ENCODE measurements at places on chromosomes 16 and 17. TPM values are rescaled to one million over a fixed set of nuclear protein-coding genes. Genes with fewer than 3 reads are reported as not detected.
A peak's percentile ranks its signal among the peaks of the same experiment; 100 is the strongest.

GRCh38 chr17:43114151-43114552, 11.0 kb downstream of the BRCA1 start:
- peaks cover 19% of the 10 kb centered on the region for H3K36me3 ChIP-seq
- no peak overlapping the region for H3K27ac ChIP-seq
- no peak overlapping the region for H3K4me3 ChIP-seq
- H3K4me1 ChIP-seq = no peaks in the 10 kb centered on the region
- H3K27me3 ChIP-seq = no peaks in the 10 kb centered on the region

DNA sequence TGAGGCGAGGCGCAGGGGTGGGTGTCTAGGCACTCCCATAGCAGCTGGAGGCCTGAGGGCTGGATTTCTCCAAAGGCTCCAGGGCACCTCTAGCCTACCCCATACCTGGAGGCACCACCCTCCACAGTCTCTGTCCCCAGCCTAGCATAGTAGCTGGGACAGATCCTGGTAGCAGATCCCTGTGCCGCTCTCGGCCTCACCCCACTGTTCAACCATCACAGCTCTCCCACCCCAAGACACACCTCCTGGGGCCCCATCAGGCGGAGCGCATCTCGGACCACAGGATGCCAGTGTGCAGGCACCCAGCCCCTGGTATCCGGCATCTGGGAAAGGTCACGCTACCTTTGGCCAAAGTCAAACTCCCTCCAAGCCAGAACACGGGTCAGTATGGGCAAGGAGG, 7.1 kb downstream of the BTBD17 start:
- H3K36me3 ChIP-seq = no peaks in the 10 kb centered on the region
- no peak overlapping the region for H3K4me3 ChIP-seq
- peaks cover 4% of the 10 kb centered on the region for H3K4me1 ChIP-seq
- peaks cover 47% of the 10 kb centered on the region for H3K27me3 ChIP-seq

GRCh38 chr17:50909765-50910605, 43.8 kb upstream of the TOB1 start:
- peak overlapping the region; percentile 26 for H3K4me3 ChIP-seq
- peak overlapping the region; percentile 23 for H3K27ac ChIP-seq
- DNase-seq = peak; percentile 30
- peaks cover 3% of the 10 kb centered on the region for H3K36me3 ChIP-seq
- no peaks in the 10 kb centered on the region for H3K27me3 ChIP-seq

GRCh38 chr17:39012725-39013124, 45.5 kb upstream of the FBXO47 start:
- H3K4me1 ChIP-seq = peaks cover 14% of the 10 kb centered on the region
- H3K27me3 ChIP-seq = no peaks in the 10 kb centered on the region
- no peak overlapping the region for H3K4me3 ChIP-seq
- H3K36me3 ChIP-seq = no peaks in the 10 kb centered on the region
- H3K27ac ChIP-seq = no peak overlapping the region

- DNase-seq = no peak
- H3K4me1 ChIP-seq = no peaks in the 10 kb centered on the region
- no peak overlapping the region for H3K4me3 ChIP-seq
- H3K27me3 ChIP-seq = no peaks in the 10 kb centered on the region
Measured at GRCh38 chr17:55053855-55054254, 85.3 kb downstream of the STXBP4 start.

HBQ1 gene
- total RNA-seq = 0.88 TPM

DNA sequence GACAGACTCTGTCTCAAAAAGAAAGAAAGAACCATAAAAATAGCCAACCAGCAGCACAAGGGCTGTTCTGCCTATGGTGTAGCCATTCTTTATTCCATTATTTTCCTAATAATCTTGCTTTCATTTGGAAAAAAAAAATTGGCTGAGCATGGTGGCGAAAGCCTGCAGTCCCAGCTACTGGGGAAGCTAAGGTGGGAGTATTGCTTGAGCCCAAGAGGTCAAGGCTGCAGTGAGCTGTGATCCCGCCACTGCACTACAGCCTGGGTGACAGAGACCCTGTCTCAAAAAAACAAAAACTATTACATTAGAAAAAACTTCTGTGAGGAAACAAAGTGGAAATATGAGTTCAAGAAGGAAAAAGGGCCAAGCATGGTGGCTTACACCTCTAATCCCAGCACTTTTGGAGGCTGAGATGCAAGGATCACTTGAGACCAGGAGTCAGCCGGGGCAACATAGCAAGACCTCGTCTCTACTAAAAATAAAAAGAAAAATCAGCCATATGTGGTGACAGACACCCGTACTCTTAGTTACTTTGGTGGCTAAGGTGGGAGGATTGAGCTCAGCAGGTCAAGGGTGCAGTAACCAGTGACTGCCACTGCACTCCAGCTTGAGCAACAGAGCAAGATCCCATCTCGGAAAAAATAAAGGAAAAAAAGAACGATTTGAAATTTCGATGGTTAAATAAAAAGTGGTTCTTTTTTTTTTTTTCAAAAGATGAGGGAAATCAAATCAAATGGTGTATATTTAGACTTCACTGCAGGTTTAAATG, 2.5 kb downstream of the DCAKD start:
- no peaks in the 10 kb centered on the region for H3K27me3 ChIP-seq
- peaks cover 6% of the 10 kb centered on the region for H3K36me3 ChIP-seq
- DNase-seq = no peak
- peaks cover 37% of the 10 kb centered on the region for H3K4me1 ChIP-seq
- H3K27ac ChIP-seq = no peak overlapping the region

DNA sequence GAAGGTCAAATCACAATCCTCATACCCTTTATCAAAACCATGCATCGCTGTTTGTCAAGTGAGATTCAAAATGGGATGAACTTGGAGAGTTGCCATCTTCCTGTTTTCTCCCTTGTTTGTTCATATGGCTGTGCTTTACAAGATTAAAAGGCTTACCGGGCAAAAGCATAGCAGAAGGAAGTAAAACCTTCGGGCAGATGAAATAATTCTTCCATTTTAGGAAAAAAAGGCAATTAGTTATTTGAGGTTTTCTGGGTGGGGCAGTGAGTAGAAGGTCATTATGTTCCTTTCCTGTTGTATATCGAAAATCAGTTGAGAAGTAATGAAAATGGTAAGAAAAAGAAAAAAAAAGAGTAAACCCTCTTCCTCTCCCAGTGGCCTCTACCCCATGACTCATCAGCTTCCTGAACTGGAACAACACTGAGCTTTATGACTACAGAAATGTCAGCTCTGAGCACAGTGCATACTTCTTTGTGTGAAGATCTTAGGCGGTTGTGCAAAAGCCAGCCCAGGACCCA, 369.2 kb downstream of the CDH13 start:
- no peaks in the 10 kb centered on the region for H3K36me3 ChIP-seq
- no peak for DNase-seq
- no peaks in the 10 kb centered on the region for H3K4me1 ChIP-seq
- H3K4me3 ChIP-seq = no peak overlapping the region

DNA sequence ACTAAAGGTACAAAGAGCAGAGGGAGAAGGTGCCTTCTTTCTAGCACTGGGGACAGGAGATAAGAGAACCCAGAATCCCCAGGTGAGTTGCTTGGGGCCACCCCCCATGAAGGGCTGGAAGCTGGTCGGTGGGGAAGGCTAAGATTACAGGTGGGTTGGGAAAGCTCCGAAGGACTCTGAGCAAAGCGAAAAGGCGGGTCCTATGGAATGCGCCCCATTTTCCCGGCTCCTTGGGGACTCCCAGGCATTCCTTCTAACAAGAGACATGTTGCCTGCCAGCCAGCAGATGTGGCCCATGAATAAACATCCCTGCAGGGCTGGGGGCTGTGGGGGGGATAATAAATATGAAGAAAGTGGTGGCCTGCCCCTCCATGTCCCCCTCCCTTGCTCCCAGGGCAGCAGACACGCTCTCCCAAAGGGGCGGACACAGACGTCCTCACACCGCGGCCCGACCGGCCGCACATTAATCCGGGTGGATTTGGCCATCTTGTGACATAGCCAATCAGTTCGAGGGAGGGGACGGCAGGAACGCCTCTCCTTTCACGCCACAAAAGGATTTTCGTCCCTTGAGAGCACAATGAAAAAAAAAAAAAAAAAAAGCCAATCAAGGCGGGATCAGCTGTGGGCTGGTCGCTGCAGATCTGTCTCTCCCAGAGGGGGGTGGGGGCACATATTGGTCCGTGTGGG, 98.5 kb downstream of the SOX9 start:
- H3K4me1 ChIP-seq = no peaks in the 10 kb centered on the region
- H3K27ac ChIP-seq = no peak overlapping the region
- no peak overlapping the region for H3K4me3 ChIP-seq
- peaks cover 20% of the 10 kb centered on the region for H3K27me3 ChIP-seq

DNA sequence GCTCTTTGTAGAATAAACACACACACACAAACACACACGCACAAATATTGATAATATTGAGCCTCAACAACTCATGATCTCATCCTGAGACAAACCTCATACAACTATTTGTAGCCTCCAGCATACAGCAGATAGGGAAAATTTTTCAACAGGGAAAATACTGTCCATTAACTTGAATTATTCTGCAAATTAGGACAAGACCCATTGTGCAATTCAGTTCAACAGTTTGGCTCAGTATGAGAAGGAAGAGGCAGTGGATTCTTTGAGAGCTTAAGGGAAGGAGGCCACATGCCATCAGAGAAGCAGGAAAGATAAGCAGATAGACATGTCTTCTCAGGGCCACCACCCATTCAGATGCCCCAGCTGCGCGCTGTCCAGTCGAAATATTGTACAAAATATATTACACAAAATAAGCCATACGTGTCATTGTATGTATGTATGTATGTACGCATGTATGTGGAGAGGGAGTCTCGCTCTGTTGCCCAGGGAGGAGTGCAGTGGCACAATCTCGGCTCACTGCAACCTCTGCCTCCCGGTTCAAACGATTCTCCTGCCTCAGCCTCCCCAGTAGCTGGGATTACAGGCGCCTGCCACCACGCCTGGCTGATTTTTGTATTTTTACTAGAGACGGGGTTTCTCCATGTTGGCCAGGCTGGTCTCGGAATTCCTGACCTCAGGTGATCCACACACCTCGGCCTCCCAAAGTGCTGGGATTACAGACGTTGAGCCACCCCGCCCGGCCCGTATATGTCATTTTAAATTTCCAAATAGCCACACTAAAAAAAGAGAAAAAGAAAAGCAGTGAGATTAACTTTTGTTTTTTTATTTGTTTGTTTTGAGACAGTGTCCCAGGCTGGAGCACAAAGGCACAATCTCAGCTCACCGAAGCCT, 1.8 kb downstream of the ZC3H7A start:
- H3K27me3 ChIP-seq = no peaks in the 10 kb centered on the region
- H3K27ac ChIP-seq = peak overlapping the region; percentile 89
- no peak for DNase-seq
- H3K4me1 ChIP-seq = peaks cover 75% of the 10 kb centered on the region
- H3K36me3 ChIP-seq = peaks cover 38% of the 10 kb centered on the region

GUCY2D gene
- total RNA-seq = not detected

DNA sequence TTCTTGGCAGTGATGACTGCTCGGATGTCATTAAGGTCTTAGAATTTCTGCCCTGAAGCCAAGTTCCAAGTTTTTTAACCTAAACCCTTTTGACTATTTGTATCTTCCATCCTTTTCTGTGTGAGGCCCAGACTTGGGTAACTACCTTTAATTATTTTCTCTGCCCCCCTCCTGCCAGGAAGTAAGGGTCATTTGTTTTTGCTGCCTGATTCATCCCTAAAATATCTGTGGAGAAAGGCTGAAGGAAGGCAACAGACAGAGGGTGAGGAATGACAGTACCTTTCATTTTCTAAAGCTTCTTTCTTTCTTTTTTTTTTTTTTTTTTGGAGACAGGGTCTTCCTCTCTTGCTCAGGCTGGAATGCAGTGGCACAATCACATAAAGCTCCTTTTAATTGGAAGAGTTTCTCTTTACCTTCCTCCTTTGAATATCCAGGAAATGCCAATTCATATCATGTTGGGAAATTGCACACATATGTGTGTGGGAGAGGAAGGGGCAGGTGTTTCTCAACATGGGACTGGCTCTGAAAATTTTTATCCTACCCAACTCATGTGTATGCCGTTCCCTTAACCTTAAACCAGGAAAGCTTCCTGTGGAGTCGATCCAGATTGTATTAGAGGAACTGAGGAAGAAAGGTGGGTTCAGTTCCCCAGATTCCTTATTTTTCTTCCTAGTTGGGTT, 957 bp downstream of the VPS25 start:
- H3K4me3 ChIP-seq = peak overlapping the region; percentile 99
- H3K27ac ChIP-seq = peak overlapping the region; percentile 96
- peaks cover 27% of the 10 kb centered on the region for H3K4me1 ChIP-seq
- no peaks in the 10 kb centered on the region for H3K27me3 ChIP-seq
- no peak for DNase-seq
- H3K36me3 ChIP-seq = peaks cover 39% of the 10 kb centered on the region

UTS2R gene
- total RNA-seq = 0.20 TPM

DNA sequence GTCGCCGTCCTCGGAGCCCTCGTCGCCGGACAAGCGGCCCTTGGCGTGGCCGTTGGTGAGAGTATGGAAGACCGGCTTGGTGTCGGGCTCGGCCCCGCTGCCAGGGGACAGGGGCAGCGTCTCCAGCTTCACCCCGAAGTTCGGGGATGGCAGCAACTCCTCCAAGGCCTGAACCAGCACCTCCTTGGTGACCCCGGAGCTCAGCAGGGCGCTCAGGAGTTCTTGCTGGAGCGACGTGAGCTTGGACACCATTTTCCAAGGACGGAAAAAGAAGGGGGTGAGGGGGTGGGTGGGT, 279 bp downstream of the HNF1B start:
- H3K36me3 ChIP-seq = peaks cover 2% of the 10 kb centered on the region
- no peak for DNase-seq
- peak overlapping the region; percentile 84 for H3K4me3 ChIP-seq
- peaks cover 32% of the 10 kb centered on the region for H3K4me1 ChIP-seq
- peak overlapping the region; percentile 27 for H3K27ac ChIP-seq

- peaks cover 5% of the 10 kb centered on the region for H3K4me1 ChIP-seq
- H3K4me3 ChIP-seq = no peak overlapping the region
- H3K27ac ChIP-seq = no peak overlapping the region
Measured at GRCh38 chr17:68141050-68141449, 105.5 kb downstream of the KPNA2 start.

GRCh38 chr16:10554569-10554968, 25.8 kb downstream of the EMP2 start:
- peaks cover 11% of the 10 kb centered on the region for H3K4me1 ChIP-seq
- no peak for DNase-seq
- H3K36me3 ChIP-seq = no peaks in the 10 kb centered on the region

MATCAP1 gene
- total RNA-seq = 48.2 TPM

UNC13D gene
- total RNA-seq = 185 TPM

GRCh38 chr16:83345846-83346640, 461.7 kb upstream of the HSBP1 start:
- DNase-seq = no peak
- no peak overlapping the region for H3K27ac ChIP-seq
- H3K36me3 ChIP-seq = no peaks in the 10 kb centered on the region
- no peak overlapping the region for H3K4me3 ChIP-seq

- H3K27me3 ChIP-seq = peaks cover 57% of the 10 kb centered on the region
- peak overlapping the region; percentile 25 for H3K4me3 ChIP-seq
- H3K36me3 ChIP-seq = peaks cover 2% of the 10 kb centered on the region
- DNase-seq = peak; percentile 34
- peaks cover 6% of the 10 kb centered on the region for H3K4me1 ChIP-seq
Measured at GRCh38 chr17:31394544-31394943, 3.1 kb downstream of the RAB11FIP4 start.

- H3K27ac ChIP-seq = peak overlapping the region; percentile 61
- peaks cover 38% of the 10 kb centered on the region for H3K36me3 ChIP-seq
- no peaks in the 10 kb centered on the region for H3K27me3 ChIP-seq
- H3K4me1 ChIP-seq = peaks cover 26% of the 10 kb centered on the region
- H3K4me3 ChIP-seq = no peak overlapping the region
- DNase-seq = no peak
Measured at GRCh38 chr17:16449121-16449570, 33.8 kb downstream of the TRPV2 start.

Data from activated T-helper 1 cell treated with anti-CD3 and anti-CD28 coated beads, Interleukin-12 subunit alpha, Interleukin-12 subunit beta, Interleukin-2, Interleukin-4 antibody, amounts not matched to agents 30 ng/mL and 10 ng/mL and 1 ng/mL, durations not matched to agents 14 hours and 24 hours and 36 hours (primary cell).